ENCODE measurements at places on chromosomes 1 and 21. TPM values are rescaled to one million over a fixed set of nuclear protein-coding genes. Genes with fewer than 3 reads are reported as not detected.

The NBPF6 gene
- not detected for total RNA-seq

The PALMD gene
- 1.1 TPM for total RNA-seq

The RGS13 gene
- 0.13 TPM for total RNA-seq

The HHAT gene
- 3.1 TPM for total RNA-seq

The DCST1 gene
- total RNA-seq = not detected
